Thoracic aorta (tissue), 2 donors: ENCODE measurements at places on chromosomes 7 and 10. TPM values are rescaled to one million over a fixed set of nuclear protein-coding genes. Genes with fewer than 3 reads are reported as not detected.

DNA sequence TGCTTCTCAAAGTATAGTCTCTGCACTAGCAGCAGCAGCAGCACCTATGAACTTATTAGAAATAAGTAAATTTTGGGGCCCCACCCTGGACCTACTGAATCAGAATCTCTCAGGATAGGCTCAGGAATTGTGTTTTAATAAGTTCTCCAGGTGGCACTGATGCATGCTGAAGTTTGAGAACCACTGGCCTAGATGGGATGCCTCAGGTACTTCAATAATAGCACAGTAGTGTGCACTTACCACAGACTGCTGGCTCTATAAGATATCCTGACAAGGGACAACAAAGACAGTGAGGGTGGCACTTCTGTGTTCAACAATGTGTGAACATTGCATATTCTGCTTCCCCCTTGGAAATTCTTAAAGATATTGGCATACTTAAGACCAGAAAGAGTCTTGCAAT lies 64.7 kb upstream of the HABP2 start:
- no peak for DNase-seq

DNA sequence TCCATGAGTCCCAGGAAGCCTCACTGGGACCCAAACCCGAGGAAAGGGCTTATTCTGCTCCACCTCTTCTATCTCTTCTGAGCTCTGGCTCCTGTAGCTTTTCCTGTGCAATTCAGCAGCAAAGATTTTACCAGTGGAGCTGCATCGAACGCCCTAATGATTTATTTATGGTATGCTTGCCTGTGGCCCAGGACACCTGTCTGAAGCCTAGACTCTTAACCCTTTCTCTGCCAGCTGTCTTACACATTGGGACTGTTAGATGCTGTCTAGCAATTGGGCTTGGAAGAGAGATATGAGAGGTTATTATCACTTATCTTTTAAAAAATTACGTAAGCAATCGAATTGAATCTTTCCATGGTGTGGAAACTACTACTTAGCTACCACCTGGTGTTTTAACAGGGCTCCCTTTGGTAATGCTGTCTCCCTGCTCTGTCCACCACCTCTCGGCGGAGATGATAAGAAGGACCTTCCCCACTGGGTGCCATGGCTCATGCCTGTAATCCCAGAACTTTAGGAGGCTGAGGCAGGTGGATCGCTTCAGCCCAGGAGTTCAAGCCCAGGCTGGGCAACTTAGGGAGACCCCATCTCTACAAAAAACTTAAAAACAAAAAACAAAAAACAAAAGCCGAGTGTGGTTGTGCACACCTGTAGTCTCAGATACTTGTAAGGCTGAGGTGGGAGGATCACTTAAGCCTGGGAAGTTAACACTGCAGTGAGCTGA lies 8.8 kb downstream of the ACSL5 start:
- no peak for DNase-seq

The GHRHR gene
- total RNA-seq: not detected

DNA sequence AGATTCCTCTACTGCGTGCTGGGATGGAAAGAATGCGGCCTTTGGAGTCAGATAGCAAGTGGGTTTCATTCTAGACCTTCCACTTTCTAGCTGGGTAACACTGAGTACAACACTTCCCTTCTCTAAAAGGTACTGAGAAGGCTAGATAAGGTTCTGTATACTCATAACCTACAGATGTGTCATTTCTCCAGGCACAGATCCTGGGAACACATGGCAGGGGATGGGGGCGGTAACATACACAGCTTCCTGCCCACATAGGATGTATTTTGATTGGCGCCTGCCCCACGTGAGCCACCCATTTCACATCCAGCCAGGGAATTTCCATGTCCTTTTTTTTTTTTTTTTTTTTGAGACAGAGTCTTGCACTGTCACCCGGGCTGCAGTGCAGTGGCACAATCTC lies 31.8 kb downstream of the KLRG2 start:
- no peak for DNase-seq

GRCh38 chr7:70632400-70632799 lies 499.5 kb upstream of the GALNT17 start:
- DNase-seq: no peak

The AMPH gene
- 5.3 TPM for total RNA-seq

- DNase-seq: no peak
Measured at GRCh38 chr10:55280696-55281095, 479.7 kb upstream of the PCDH15 start.

DNA sequence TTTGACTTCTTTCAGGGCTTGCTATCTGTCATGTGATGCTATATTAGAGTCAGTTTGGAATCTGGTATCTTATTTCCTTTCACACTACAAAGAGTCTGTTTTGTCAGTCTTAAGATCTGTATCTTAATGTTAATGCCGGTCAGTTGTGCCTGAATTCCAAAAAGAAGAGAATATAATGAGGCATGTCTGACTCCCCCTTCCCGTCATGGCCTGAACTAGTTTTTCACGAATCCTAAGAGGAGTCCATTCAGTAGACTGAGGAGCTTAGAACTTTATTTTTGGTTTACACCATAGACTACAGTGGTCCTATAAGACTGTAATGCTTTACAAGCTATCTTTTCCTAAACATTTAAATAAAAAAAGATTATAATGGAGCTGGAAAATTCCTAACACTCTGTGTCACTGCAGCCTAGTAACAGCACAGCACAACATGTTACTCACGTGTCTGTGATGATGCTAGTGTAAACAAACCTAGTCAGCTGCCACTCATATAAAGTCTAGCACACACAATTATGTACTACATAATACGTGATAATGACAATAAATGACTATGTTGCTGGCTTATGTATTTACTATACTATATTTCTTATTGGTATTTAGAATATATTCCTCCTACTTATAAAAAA lies 50.6 kb downstream of the VPS41 start:
- no peak for DNase-seq

The BLNK gene
- total RNA-seq: 6.9 TPM

The RAMP3 gene
- total RNA-seq: 123 TPM

DNA sequence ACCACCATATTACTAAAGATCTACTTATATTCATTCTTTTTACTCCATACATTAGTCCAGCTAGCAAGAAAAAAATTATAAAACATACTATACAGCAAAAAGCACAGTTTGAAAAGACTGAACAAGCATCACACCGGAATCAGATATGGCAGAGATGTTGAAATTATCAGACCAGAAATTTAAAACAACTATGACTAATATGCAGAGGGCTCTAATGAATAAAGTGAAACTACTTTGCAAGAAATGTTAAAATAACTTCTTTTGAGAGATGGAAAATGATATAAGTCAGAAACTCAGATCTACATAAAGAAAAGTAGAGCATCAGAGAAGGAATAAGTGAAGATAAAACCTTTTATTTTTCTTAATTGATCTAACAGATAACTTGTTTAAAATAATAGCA lies 50.9 kb downstream of the SGCE start:
- DNase-seq: no peak
